ENCODE measurements at places on chromosomes 3 and 15. TPM values are rescaled to one million over a fixed set of nuclear protein-coding genes. Genes with fewer than 3 reads are reported as not detected.

The SPATA12 gene
- total RNA-seq, result not detected

GRCh38 chr15:35784745-35785144 is 238.8 kb upstream of the DPH6 start:
- no peak for DNase-seq

The OIP5 gene
- total RNA-seq, result 0.88 TPM

GRCh38 chr15:67185621-67186225 is 68.7 kb downstream of the AAGAB start:
- DNase-seq, result peak; percentile 88

The C3orf70 gene
- total RNA-seq, result 1.4 TPM

GRCh38 chr3:98829246-98829832 is 66.2 kb downstream of the ST3GAL6 start:
- no peak for DNase-seq

DNA sequence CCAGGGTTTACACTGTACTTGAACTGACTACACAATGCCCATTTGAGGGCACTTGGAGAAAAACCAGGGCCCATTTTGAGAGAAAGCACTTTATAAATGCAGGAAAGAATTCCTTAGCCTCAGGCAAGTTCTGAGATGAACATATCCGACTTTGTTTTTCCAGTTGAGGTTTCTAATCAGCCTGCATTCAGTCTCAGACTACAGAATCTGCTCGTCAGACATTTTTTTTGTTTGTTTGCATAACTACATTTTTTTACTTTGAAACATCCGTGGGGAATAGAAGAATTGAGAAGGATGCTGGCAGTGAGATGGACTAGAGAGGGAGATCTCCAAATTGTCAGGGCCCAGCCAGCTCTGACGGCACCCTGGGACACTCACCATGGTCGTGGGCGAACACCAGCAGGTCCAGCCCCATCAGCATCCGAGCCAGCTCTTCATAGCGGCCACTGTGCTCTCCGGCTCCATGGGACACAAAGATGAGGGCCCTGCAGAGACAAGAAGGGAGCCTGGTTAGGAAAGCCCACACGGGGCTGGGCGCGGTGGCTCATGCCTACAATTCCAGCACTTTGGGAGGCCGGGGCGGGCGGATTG is 40.8 kb downstream of the MGLL start:
- DNase-seq, result peak; percentile 92

Measured in osteoblast (primary cell).